Stimulated activated CD4-positive, alpha-beta T cell treated with anti-CD3 and anti-CD28 coated beads, TNF-alpha, amount 100 ng/mL, for 1 hour (primary cell): ENCODE measurements at places on chromosomes 3 and 15.

GRCh38 chr3:143315766-143316165 is 196.2 kb downstream of the CHST2 start:
- DNase-seq = no peak

DNA sequence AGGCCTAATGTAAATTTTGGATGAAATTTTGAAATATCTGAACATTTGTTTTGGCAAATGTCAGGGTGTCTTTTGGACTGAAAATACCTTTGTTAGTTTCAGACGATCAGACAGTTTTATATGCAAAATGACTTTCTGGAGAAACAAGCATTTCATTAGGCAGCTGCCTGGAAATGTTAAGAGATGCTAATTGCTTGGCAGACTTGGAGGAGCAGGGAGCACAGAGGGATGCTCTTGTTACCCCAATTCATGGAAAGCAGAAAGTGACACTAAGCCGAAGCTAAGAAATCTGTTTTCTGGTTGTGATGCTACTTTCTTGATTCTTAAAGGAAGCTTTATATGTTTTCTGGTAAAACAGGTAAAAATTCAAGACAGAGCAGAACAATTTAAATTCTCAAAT is 204.3 kb upstream of the GBE1 start:
- DNase-seq = no peak

DNA sequence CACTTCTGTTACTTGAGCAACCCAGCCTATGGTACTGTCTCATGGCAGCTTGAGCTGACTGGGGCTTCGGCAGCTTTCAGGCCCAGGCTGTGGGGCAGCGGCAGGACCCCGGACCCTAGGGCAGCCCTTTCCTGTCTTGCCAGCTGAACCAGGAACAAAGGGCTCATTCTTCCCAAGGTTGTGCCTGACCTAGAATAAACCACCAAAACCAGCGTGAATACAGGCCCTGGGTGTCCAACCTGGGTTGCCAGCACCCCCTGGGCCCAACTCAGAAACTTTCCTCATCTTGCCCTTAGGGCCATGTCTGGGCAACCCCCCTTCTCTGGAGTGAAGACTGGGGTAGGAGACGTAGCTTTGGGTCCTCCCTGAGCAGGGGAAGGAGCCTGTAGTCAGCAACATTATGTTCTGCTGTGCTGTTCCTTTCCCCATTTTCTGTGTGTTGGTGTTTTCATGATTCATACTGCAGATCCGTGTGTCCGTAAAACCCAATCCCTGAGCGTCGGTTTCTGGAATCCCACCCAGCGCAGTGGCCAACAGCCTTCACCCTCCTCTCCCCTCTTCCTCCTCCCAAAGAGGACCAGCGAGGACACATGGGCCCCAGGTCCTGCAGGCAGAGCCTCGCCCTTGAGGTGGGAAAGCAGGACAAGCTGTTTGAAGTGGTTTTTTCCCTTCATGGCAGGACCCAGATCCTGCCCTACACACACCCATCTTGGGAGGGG is 33.5 kb downstream of the TKT start:
- no peak for DNase-seq

DNA sequence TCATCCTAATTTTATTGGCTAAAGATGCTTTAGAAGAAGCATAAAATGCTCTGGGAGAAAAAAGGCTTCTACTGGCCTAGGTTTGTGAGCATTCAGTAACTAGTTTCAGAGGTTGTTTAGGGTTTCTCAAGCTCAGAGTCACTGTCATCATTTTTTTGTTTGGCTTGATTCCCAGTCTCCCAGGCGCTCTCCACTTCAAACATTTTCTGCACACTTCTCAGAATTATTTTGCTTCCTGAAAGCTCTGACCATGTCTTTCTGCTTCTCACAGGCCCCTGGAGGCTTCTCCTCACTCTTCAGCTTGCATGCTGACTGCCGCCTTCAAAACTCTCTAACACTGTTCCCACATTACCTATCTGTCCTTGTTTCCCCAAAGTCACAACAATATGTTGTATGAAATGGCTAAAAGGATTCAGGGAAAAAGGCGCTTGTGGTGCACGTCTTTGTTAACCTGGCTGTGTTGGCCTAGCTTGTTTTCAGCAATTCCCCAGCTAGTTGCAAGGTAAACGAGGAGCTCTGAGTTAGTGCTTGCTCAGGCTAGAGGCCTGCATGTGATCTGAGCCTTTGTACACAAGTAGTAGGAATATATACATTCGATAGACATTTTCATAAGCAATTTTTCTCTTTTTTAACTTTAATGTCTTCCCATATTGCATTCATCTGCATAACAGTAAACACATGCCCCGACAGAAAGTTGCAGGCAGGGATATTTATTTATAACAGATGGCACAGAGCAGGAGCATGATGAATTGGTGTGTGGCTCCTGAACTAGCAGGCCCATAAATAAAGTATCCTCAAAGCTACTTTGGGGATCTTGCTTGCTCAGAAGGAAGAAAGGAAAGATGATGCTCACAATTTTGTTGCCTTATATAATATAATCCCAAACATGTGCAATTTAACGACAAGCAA is 129.2 kb upstream of the DPH6 start:
- no peak for DNase-seq

DNA sequence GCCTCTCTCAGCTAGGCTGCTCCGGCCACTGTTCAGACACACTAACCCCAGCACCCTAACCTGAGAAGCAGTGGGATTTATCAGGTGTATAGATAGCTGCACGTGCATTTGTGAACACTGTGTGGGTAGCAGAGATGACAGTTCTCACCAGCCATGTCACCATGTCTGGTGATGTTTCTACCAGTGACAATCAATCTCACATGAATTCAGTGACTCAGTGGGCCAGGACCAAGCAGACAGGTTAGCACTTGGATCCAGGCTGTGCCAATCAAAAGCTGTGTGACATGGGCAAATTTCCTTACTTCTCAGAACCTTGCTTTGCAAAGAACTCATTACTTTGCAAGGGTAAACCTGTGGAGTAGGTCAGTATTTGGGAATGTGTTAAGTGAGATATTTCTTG is 65.3 kb upstream of the GATM start:
- no peak for DNase-seq

- no peak for DNase-seq
Measured at GRCh38 chr15:48541341-48542278, 103.9 kb downstream of the FBN1 start.

DNA sequence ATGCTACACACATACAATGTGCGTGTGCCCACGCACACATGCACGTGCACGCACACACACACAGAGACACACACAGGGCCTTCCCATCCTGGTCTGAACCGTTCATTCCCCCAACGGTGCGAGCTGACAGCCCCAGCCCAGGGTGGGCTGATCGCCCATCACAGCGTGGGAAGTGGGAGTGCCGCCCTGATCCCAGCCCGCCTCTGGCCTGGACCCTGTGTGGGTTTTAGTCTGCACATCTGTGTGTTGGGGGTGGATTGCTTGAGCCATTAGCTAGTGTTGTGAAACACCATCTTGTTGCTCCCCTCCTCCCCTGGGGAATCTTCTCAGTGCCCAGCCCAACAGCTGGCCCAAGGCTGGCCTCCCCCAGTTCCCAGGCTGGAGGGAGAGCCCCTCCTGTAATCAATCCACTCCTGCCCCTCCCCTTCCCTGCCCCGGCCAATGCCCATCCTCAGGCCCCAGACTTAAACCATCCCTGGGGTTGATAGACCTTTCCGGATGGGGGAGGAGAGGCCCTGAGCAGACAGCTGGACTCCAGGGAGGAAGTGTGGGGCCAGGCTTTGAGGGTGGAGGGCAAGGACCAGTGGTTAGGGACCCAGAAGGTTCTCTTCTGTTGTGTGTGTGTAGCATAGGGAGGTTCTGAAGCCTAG is 8.3 kb downstream of the SEMA3G start:
- DNase-seq = no peak

DNA sequence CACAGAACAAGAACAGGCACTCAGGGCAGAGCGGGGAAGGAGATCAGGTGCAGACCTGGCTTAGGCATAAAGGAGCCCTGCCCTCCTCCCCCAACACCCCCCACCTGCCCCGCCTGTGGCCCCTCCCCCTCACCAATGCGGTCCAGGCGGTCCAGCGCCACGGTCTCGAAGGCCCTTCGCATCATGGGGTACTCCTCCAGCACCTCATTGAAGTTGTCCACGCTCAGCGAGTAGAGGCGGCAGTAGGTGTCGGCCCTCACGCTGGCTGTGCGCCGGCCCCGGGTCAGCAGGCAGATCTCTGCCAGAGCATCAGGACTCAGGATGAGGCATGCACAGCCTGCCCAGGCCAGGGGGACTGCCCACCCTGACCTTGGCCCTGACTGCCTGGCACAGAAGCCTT is 44.8 kb downstream of the HCN4 start:
- no peak for DNase-seq

GRCh38 chr3:42116466-42116865 is 25.3 kb downstream of the TRAK1 start:
- DNase-seq = no peak

DNA sequence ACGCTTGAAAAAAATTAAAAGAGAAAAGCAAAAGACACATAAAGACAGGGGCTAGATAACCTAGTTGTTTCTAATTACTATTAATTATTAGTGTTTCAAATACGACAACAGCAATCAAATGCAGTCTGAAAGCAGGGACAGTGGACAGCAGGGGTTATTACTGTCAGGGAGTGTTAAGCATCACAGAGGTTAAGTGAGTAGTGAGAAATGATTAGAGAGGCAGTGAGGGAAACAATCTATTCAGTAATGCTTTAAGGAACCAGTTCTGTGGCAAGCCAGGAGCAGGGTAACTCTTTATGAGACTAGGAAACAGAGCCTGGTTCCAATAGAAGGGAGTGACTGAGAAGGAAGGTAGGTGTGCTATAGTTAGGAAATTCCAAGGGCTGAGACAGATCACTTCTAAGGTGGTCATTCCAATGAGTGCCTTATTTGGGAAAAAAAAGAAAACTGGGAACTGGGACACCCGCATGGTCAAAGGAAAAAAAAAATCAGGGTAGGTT is 15.0 kb downstream of the RYK start:
- DNase-seq = no peak

DNA sequence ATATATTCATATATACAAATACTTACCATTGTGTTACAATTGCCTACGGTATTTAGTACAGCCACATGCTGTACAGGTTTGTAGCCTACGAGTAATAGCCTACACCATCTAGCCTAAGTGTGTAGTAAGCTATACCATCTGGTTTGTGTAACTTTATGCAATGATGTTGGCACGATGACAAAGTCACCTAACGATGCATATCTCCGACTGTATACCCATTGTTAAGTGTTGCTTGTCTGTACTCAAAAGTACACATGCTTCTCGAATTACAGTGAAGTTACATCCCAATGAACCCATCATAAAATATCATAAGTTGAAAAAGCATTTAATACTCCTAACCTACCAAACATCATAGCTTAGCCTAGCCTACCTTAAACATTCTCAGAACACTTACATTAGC is 327.1 kb downstream of the KBTBD8 start:
- DNase-seq = no peak

DNA sequence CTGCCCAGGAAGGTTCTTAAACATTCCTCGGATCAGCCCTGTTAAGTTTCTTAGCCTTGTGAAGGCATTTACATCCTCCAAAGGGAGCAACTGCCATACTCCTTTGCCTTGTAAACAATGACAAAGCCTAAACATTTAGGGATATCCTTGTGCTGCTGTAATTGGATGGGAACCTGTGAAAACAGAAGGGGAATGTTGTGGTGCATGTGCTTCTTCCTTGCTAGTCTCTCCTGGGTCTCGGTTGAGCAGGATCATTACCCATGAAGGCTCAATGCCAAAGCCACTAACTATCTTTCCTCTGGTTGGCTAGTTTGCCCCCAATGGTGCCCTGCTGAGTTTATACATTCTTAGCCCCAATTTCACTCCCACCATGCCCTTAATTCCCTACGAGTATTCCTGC is 17.3 kb downstream of the CHRNA3 start:
- no peak for DNase-seq

DNA sequence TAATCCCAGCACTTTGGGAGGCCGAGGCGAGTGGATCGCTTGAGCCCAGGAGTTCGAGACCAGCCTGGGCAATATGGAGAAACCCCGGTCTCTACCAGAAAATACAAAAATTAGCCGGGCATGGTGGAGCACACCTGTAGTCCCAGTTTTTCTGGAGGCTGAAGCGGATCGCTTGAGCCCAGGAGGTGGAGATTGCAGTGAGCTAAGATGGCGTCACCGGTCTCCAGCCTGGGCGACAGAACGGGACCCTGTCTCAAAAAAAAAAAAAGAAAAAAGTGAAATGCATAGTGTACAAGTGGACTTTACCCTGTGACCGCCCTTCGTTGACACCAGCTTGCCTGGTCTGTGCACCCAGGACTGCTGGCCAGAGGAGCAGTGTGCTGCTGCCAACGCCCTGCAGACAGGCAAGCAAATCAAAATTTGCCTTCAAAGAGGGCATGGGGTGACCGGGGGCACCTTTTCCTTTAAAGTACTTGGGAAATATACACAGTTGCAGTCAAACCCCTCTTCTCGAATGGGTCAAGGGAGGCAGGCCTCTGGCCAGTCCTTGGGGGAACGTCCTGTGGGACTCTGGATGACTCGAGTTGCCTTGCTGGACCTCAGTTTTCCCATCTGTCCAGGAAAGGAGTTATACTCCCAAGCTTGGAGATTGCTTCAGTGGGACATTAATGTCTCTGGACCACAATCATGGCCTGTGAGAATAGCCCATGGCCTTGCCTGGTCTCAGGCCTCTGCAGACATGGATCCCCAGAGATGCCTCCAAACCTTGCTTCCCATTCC is 1.0 kb downstream of the XYLB start:
- no peak for DNase-seq

DNA sequence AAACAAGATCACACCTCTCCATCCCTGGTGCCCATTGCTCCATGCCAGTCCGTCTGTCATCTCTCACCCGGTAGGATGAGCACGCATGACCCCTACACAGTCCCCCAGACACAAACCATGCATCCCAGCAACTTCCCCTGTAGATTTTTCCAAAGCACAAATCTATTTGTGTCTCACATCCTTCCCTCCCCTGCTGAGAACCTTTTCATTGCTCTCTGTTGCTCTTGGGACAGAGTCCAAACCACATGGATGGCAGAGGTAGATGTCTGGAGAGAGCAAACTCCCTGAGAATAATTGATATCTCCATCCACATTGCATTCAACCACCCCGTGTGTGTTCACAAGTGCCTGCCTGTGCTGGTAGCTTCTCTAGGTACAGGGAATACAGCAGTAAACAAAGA is 29.9 kb upstream of the LRTM1 start:
- no peak for DNase-seq

- no peak for DNase-seq
Measured at GRCh38 chr15:66765478-66766281, 63.6 kb downstream of the SMAD6 start.

GRCh38 chr3:373193-373779 is 176.7 kb downstream of the CHL1 start:
- DNase-seq = no peak

DNA sequence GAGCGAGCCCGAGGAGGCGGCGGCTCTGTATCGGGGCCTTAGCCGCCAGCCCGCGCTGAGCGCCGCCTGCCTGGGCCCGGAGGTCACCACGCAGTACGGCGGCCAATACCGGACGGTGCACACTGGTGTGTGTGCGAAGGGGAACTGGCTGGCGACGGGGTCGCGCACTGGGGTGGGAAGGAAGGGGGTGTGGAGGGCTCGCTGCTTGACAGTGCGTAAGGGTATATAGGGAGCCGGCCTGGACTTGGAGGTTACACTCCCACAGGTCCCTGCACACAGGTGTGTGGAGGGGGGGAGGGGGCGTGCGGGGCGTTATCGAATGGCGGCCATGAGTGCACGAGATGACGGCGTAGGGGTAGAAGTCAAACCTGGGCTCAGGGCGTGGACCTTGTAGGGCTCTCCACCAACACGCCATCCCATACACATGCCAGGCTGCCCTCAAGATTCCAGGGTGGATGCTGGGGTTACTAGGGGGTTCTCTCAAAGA is 389 bp downstream of the APEH start:
- DNase-seq = peak; percentile 16

GRCh38 chr3:14768881-14769280 is 49.9 kb upstream of the FGD5 start:
- no peak for DNase-seq

- no peak for DNase-seq
Measured at GRCh38 chr15:71443538-71443937, 328.3 kb downstream of the THSD4 start.
